ENCODE measurements at places on chromosomes 16 and 17. TPM values are rescaled to one million over a fixed set of nuclear protein-coding genes. Genes with fewer than 3 reads are reported as not detected.

Gene CPHXL2
- total RNA-seq: not detected

GRCh38 chr17:78089576-78090281 lies 38.8 kb downstream of the TMC6 start:
- DNase-seq: no peak

DNA sequence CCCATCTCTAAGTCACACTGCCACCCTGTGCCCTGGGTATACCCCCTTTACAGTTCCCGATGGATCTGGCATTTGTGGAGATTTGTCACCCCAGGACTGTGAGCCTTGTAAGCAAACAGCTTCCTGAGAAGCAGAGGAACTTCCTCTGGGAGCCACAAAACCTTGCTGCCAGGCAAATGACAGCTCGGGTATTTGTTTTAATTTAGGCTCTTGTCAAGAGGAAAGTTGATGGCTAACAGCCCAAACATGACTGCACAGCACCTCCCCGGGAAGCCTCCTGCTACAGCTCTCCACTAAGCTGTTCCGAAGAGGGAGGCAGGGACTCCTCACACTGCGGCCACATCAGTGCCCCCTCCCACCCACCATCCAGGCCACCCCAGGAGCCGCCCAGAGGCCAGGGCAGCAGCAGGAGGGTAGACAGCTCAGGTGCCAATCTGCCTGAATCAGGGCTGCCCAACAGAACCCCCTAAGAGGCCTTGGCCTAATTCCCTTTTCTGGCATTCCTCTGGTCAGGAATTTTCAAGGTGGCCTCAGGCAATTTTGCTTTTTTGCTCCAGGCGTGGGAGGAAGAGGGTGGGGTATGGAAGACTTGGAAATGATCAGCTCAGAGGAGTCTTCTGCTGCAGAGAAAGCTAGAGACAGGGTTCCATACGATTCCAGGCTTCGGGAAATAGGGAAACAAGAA lies 2.6 kb downstream of the ABR start:
- DNase-seq: no peak

- no peak for DNase-seq
These were observed 5.7 kb downstream of the FN3K start for GRCh38 chr17:82740906-82741759.

DNA sequence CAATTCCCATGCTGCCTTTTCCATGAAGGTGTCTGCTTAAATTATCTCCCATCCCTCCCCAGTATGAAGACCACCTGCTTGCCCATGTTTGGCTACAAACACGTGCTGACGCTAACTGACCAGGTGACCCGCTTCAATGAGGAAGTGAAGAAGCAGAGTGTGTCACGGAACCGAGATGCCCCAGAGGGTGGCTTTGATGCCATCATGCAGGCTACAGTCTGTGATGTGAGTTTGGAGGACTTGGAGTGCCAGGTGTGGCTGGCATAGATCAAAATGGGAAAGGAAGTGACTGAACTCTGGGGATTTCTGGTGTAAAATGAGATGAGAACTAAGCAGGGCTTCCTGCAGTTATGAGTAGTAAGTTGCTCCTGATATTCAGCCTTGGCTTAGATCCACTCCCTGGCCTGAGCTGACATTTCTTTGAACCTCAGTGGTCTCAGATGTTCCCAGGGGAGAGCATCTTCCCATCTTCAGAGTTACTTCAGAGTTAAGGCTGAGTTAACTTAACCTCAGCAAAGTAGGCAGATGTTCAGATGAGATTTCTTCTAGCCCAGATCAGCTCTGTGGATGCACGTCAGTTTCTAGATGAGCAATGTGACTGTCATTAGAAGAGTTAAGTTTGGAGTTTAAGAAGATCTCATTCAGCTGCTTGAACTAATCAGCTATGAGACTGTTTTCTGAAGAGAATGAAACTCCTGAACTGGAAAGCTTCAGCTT lies 32.7 kb downstream of the ITGB3 start:
- DNase-seq: no peak

DNA sequence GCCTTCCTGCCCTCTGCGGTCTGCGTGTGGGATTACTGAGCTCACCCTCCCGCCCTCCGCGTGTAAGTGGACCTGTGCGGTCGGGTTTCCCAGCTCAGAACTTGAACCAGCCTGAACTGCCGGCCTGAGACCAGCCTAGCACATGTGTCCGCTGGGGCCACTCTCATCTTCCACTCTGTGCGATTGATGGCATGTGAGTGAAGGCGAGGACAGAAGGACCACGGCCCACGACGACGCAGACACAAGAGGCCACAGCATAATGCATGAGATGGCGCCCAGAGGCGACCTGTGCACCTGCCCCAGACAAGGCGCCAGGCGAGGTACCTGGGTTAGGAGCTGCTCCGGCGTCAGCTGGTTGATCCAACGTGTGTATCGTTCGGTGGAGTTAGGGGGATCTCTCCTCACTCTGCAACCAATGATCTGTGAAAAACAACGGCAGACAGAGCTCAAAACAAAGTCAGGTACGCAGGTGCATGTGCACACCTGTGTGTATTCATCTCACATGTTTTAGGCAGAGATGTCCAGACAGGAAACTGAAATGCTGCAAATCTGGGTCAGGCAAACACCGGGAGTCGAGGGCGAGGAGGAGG lies 74.5 kb upstream of the METRNL start:
- DNase-seq: no peak

GRCh38 chr16:22726868-22727267 lies 87.1 kb upstream of the HS3ST2 start:
- no peak for DNase-seq

DNA sequence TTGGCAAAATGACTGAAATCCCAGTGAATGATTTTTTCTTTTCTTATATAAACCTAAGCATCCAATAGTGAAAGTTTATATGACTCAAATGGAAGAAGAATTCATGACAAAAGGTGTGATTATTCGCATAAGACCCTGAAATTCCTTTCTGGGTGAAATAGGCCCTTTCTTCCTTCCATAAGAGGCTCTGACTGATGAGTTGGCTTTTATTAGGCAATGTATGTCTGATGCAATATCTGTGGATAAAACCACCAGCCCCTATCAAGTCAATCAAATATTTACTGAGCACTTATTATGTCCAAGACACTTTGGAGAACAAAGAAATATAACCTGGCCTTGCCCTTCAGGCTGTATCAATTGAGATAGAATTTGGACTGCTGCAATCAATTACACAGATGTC lies 316.6 kb downstream of the CDH13 start:
- no peak for DNase-seq

DNA sequence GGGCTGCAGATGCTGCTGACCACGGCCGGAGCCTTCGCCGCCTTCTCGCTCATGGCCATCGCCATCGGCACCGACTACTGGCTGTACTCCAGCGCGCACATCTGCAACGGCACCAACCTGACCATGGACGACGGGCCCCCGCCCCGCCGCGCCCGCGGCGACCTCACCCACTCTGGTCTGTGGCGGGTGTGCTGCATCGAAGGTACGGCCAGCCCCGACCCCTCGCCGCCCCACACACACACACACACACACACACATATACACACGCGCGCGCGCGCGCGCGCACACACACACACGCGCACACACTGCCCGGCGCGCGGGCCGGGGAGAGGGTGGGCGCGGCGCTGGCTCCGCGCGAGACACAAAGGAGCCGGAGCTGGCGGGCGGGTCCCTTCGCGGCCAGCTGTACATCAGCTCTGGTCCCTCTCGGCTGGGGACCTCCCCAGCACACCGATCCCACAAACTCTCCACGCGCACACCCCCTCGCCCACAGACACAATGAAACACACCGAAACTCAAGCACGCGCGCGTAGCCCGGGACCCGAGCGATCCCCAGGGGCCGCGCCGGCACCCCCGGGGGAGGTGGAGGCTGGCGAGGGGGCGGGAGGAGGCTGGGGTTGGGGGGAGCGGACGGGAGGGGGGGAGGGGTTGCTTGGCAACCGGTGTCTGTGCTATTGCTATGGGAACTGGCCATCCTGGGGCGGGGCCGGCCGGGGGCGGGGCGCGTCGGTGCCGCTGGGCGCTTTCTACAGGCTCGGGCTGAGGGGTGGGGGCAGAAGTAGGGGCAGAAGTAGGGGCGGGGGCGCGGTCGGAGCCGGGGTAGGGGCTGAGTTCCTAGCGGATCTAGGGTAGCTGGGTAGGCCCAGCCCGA lies 658 bp downstream of the CACNG4 start:
- DNase-seq: no peak

Gene FAAP100
- 43.2 TPM for total RNA-seq

- DNase-seq: no peak
These were observed 181.4 kb downstream of the MAF start for GRCh38 chr16:79419148-79419547.

Gene ZC3H7A
- total RNA-seq: 47.8 TPM

DNA sequence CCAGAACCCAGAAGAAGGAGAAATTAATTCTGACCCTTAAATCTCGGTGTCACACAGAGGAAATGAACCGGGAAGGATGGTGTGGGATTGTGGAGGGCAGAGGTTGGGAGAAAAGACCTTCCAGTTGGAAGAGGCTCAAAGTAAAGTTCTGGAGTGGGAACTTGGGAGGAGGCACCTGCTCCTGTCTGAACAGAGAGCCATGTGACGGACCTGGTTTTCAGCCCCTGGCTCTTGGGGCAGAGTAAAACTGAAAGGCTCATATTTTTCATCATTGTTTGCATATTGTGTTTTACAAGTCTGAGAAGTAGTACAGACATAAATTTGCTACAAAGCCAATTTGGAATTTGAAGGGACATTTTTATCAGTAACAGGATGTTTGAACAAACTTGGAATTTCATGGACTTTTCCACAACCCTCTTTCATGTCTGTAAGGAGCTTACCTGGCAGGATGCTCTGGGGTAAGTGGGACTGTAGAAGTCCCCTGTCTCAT lies 24.4 kb upstream of the SEC14L1 start:
- no peak for DNase-seq

DNA sequence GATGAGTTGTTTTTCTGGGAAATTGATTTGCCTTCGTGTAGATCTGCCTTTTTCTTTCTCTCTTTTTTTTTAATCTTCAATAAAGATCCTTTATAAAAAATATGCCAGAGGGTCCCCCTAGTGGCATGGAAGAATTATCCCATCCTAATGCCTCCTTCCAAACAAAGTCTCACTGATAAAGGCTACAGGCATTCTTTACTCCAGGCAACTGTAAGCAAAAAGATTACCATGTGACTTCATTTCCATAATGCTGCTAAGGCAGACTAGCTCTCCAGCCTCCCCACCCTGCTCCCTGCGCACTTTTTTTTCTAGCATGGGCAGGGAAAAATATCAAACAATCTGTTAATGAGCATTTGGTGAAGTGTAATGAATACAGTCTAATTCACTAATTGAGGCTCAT lies 220.2 kb upstream of the CDH8 start:
- no peak for DNase-seq

DNA sequence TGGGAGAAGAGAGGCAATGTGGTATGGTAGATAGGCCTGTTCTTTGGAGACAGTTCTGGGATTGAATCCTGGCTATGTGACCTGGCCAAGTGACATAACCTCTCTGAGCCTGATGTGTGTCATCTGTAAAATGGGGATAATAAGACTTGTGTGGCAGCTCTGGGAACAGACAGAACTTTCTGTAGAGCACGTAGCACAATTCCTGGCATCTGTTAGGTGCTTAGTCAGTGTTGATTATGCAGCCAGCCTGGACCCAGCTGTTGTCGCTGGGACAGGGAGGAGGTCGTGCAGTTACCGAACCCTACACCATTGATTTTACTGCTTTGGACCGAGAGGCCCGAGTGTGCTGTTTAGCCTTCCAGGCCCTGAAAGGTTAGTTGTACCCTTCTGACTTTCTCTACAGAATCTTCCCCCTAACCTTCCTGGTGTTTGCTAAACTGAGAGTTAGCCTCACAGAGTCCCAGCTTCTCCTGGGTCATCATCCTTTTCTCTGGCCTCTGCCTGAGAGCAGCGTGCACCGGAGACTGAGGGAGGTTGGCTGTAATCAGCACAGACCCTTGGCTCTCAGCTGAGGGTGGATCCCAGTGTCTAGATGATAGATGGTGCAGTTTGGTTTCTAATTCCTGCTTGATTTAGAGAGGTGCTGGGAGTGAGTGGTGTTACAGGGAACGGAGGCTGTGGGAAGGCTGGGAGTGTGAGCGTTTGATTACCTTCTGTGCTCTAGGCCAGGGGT lies 31.9 kb downstream of the MSI2 start:
- DNase-seq: no peak

DNA sequence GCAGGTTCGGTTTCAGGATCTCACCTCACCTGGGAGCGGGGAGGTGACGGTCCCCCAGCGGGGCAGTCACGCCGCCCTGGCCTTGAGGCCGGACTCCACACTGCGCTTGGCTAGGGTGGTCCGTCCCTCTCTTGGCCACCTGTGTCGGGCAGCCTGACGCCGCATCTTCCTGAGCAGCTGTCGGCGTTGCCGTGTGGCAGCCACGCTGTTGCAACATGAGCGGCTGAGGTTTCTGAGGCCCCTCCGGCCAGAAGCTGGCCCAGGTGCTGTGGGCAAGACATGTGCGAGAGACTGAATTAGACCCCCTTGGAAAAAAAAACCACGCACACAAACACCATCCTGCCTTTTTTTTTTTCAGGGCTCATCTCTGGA lies 49.2 kb downstream of the IRF8 start:
- DNase-seq: no peak

DNA sequence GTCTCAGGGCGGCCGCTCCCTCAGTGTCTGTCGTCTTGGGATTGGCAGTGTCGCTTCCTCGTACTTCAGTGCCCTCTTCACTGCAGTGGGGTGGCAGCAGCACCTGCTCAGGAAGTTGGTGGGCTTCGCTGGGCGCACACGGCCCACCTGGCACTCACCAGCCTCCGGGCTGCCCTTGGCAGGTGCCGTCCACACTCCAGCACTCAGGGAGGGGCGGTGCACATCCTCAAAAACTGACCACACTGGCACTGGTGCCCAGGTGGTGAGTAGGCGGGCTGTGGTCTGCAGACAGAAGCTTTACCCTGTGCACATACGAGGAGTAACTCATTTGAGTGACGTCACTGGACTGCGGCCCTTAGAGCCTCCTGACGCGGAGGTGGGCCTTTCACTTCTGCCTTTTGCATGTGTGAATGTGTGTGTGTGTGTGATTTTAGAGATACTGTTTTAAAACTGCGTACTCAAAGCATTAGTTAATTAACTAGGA lies 94.6 kb downstream of the BANP start:
- no peak for DNase-seq

Gene NPIPB13
- total RNA-seq: 14.0 TPM

- no peak for DNase-seq
These were observed 29.4 kb downstream of the TANC2 start for GRCh38 chr17:62995377-62995885.

Gene CCL8
- 3.7 TPM for total RNA-seq

- no peak for DNase-seq
These were observed 306.0 kb downstream of the MAF start for GRCh38 chr16:79294568-79294967.

- peak; percentile 4 for DNase-seq
These were observed 2.7 kb upstream of the TANC2 start for GRCh38 chr17:62963296-62963695.

Gene STH
- not detected for total RNA-seq
